ENCODE measurements at places on chromosomes 1 and 21. TPM values are rescaled to one million over a fixed set of nuclear protein-coding genes. Genes with fewer than 3 reads are reported as not detected.

The SYNC gene
- total RNA-seq: 3.0 TPM

The TMPRSS15 gene
- 0.58 TPM for total RNA-seq

GRCh38 chr21:45857761-45858160, 123.8 kb upstream of the COL6A1 start:
- DNase-seq: no peak

The AADACL3 gene
- total RNA-seq: not detected

DNA sequence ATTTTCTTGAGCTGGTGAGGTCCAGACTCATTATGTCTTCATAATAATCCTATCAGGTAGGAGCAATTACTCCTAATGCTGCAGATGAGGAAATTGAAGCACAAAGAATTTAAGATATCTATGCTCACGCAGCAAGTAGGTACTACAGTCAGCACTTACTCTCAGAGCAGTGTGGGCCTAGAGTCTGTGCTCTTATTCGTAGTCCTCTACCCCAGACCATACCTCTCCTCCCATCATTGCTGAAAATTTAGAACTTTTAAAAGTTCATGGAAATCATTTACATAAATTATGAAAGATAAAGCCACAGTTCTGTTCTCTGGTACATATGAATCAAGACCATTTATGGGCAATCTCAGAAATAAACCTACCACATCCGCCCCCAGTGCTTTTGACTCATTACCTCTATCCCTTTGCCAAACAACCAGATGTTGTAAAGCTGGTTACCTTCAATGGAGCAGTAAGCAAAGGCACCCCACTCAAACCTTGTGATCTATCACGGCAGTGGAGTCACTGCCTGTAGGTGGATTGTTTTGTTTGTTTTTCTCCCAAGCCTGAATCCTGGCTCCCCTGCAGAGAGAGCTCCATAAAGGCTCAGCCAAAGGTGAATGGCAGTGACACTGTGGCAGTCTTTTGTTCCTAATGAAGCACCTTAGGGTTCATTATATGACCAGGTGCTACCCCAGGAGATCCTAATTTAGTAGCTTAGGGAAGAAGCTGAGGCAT, 20.9 kb upstream of the MAN1A2 start:
- no peak for DNase-seq

The OR2T1 gene
- total RNA-seq: not detected

DNA sequence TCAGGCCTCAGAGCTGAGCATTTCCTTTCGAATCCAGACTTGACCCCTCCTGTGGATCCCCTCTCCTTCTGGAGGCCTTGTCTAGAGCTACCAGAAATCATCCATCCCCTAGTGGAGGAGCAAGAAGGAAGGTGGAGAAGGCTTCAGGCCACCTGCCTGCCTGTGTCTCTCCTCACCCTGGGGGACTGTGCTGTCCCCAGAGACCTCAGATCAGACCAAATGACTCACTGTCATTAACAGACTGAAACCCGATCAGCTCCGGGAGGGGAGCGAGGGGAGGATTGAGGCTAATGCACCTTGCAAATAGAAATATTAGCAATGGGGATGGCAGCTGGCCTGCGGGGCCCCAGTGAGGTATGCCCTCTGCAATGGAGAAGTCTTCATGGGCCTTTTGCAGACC, 2.1 kb downstream of the MYBPH start:
- DNase-seq: no peak

GRCh38 chr1:215643592-215644321, 76.7 kb downstream of the KCTD3 start:
- DNase-seq: no peak

DNA sequence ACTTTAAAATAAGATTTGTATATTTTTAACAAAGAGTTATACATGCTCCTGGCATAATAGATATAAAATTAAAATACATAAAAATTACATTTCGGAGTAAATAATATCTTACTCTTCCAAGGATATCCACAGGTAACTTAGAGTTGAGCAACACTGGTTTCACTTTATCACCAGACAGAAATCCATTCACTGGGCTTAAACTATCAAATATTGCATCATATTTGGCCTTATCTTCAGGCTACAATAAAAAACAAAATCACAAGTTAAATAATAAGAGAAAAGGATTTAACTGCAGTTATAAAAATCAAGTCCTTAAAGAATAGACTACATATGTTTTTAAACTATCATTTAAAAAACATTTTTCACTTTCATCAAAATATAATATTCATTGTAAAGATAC, 55.5 kb downstream of the EPS15 start:
- no peak for DNase-seq

GRCh38 chr1:113812661-113813135, 422 bp upstream of the RSBN1 start:
- DNase-seq: no peak

GRCh38 chr1:224894915-224895314, 34.6 kb upstream of the DNAH14 start:
- DNase-seq: peak; percentile 64

The FBXO2 gene
- total RNA-seq: 2.2 TPM

- no peak for DNase-seq
These were observed 12.8 kb downstream of the ADARB1 start for GRCh38 chr21:45087022-45087823.

The HRNR gene
- total RNA-seq: not detected

The PKP1 gene
- total RNA-seq: not detected

GRCh38 chr1:69502991-69503390, 64.7 kb upstream of the LRRC7 start:
- no peak for DNase-seq

The PPIAL4G gene
- not detected for total RNA-seq

GRCh38 chr1:1858382-1859086, 32.4 kb downstream of the GNB1 start:
- peak; percentile 75 for DNase-seq

DNA sequence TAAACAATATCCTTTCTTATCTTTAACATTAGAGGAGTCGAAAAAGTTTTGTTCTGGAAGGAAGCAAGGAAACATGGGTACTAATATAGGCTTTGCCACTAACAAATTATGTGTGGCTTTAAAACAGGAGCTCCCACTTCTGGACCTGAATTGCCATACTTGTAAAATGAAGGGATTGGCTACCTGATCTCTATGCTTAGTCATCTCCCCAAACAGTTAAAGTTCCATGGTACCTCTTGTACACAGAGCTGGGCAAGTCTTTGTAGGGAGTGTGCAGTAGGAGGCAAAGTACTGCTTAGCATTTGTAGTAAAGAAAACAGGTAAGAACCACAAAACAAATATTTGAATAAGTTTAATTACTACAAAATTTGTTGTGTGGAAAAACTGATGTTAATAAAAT, 81.3 kb downstream of the MAST2 start:
- no peak for DNase-seq

DNA sequence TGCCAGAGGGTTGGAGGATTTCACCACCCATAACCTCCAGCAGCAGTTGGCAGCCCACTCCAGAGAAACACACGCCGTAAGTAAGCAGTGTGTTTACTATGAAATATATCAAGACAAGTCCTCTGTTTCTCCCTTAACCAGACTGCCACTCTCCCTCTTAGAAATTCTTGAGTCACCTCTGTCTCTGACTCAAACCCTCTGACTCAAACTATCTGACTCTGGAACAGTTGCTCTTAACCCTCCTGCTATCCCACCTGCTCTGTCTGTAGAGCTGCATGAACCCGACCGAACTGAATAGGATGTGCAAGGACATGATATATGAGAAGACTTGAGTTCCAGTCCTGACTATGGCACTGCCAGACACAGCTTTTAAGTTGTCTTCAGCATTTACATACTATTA, 14.1 kb downstream of the INPP5B start:
- no peak for DNase-seq

GRCh38 chr1:69073176-69073575, 494.5 kb upstream of the LRRC7 start:
- DNase-seq: no peak

GRCh38 chr1:231235526-231236207, 5.3 kb upstream of the GNPAT start:
- DNase-seq: no peak

DNA sequence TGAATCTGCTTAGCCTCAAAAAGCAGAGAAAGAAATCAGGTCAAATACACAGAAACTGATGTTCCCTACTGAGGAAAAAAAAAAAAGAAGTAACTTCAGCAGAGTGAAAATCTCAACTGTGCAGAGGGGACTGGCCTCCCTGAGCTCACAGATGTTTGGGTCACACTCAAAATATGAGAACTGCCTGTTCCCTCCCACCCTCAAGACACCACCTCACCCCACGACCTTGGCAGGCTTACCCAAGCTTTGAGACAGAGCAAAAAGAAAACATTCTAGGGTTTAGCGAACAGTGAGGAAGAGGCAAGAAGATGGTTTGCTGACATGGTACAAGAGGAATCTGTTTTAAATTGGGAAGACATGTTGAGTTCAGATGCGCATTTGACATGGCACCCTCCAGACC, 48.8 kb downstream of the NID1 start:
- no peak for DNase-seq

- peak; percentile 86 for DNase-seq
These were observed 3.0 kb upstream of the RGS2 start for GRCh38 chr1:192805832-192806323.

- DNase-seq: no peak
These were observed 105.8 kb downstream of the ARHGEF10L start for GRCh38 chr1:17645068-17645911.

- DNase-seq: no peak
These were observed 444 bp upstream of the AGTRAP start for GRCh38 chr1:11735531-11735853.

The CYB561D1 gene
- 4.5 TPM for total RNA-seq

GRCh38 chr1:74504933-74505512, 7.4 kb downstream of the LRRC53 start:
- no peak for DNase-seq

DNA sequence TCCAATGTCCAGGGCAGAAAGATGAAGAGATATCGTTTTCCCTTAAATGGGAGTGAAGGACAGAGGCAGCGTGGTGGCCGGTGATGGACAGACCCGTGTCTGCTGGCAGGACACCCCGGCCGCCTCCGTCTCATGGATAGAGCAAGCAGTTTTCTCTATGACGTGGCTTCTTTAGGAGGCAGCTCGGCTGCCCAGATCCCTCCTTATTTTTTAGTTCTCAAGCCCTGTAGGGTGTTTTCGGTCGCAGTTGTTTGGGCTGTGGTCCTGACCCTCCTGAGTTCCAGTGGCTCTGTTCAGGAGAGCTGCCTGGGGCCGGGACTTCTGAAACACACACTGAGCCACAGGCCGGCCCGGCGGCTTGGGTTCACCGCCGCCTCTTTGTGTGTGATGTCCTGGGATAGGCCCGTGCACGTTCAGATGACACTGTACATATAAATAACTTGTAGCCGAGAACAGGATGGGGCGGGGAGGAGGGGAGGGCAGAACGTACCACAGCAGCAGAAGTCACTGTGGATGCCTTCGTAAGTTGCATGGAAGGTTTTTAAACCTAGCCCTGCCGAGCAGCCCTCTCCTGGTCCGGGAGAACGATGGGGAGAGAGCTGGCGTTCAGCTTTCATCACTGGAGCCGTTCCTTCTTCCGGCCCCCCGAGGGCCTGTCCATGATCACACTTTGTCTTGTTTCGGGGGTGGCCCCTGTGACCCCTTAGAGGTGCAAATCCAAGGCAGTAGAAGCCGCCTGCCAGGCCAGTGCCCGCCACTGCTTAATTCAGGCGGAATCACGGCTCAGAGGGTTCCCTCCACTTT, 65.2 kb downstream of the SIK1 start:
- no peak for DNase-seq

GRCh38 chr1:67956116-67956515, 94.3 kb downstream of the DIRAS3 start:
- no peak for DNase-seq

DNA sequence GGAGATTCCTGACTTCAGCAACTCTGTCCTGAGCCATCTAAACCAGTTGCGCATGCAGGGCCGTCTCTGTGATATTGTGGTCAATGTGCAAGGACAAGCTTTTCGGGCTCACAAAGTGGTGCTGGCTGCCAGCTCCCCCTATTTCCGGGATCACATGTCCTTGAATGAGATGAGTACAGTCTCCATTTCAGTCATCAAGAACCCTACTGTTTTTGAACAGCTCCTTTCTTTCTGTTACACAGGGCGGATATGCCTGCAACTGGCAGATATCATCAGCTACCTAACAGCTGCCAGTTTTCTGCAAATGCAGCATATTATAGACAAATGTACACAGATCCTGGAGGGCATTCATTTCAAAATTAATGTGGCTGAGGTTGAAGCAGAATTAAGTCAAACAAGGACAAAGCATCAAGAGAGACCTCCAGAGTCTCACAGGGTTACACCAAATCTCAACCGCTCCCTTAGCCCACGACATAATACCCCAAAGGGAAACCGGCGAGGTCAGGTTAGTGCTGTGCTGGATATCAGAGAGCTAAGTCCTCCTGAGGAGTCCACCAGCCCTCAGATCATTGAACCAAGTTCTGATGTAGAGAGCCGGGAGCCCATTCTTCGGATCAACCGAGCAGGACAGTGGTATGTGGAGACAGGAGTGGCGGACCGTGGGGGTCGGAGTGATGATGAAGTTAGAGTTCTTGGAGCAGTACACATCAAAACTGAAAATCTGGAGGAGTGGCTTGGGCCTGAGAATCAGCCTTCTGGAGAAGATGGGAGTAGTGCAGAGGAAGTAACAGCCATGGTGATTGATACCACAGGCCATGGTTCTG, 2.3 kb downstream of the ZBTB37 start:
- peak; percentile 81 for DNase-seq

The SLC45A1 gene
- not detected for total RNA-seq

The LAMB3 gene
- total RNA-seq: 2.0 TPM

DNA sequence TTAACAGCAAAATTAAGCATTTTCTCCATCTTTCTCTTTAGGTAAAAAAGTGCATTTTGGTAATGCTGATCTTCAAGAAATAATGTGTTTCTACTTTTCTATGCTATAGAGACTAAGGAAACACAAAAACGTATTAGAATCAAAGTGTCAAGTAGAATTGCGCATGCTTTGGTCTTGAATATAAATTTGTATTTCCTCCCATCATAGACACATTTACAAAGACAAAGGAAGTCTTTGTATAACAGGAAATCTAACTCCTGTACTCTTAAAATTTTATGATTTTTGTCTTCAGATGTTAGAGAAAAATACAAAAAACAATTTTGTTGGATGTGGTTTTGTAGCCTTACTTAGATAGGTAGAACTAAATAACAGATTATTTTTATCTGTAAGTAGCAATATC, 1299.4 kb downstream of the NCAM2 start:
- no peak for DNase-seq

The SLC44A3 gene
- 17.7 TPM for total RNA-seq

- DNase-seq: peak; percentile 62
These were observed 50.2 kb upstream of the VTCN1 start for GRCh38 chr1:117260761-117261423.
